ENCODE measurements at places on chromosomes 5 and 9. TPM values are rescaled to one million over a fixed set of nuclear protein-coding genes. Genes with fewer than 3 reads are reported as not detected.

The ECSCR gene
- total RNA-seq, result 4.6 TPM

The SLC36A3 gene
- total RNA-seq, result not detected

The LECT2 gene
- 6.0 TPM for total RNA-seq

The OBP2B gene
- not detected for total RNA-seq

The INSL6 gene
- not detected for total RNA-seq

The CARTPT gene
- total RNA-seq, result not detected

The CCL28 gene
- 1.00 TPM for total RNA-seq

GRCh38 chr5:122751293-122751782 is 23.5 kb upstream of the SNX2 start:
- no peak for DNase-seq

DNA sequence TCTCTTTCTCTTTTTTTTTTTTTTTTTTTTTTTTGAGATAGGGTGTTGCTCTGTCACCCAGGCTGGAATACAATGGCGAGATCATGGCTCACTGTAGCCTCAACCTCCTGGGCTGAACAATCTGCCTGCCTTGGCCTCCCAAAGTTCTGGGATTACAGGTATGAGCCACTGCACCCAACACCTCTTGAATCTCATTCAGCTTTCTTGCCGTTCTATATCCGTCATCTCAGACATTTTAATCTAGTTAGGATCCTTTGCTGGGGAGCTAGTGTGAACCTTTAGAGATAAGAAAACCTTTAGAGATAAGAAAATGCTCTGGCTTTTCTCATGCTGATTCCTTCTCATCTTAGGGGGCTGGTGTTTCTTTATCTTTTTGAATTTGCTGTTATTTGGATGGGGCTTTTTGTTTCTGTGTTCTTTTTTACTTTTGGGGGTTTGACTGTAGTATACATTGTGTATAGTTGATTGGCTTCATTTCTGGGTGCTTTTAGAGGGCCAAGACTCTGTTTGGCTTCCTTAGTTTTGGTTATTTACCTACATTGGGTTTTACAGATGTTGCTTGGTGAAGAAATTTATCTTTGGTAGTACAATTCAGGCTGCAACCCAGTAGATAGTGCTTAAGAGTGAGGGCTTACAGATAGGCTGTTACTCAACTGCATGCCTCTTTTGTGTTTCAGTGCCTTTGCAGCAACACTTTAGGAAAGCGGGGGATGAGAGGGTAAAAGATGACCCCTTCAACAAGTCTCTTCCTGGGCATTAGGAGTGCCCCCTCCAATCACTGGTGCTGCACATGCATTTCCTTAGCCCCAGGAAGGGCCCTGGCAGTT is 41.9 kb upstream of the SLC36A1 start:
- DNase-seq, result no peak

- DNase-seq, result no peak
Measured at GRCh38 chr5:89097103-89097502, 214.1 kb upstream of the MEF2C start.

- no peak for DNase-seq
Measured at GRCh38 chr5:133371371-133372155, 240.8 kb downstream of the FSTL4 start.

DNA sequence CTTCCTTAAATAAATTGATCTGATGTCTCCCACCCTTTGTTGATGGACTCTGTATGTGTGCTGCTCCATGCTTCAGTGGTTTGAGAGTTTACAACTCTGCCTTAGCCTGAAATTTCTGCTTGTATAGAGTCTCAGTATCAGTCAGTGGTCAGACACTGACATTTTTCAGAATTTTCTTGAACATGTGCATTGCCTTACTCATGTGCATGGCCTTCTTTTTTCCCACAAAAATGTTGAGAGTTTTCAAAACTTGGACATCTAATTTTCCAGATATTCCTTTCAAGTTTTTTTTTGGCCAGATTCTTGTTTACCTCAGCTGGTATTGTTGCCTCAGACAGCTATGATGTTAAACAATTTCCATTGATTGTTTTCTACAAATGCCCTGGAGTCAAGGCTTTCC is 427.1 kb upstream of the CHD1 start:
- DNase-seq, result no peak

- DNase-seq, result peak; percentile 91
Measured at GRCh38 chr9:69173891-69174615, at the start of gene TJP2. Gene TJP2 (plus strand): TSS chr9:69174277. CDS start chr9:69174373, 96 bp downstream.

GRCh38 chr9:4923580-4924544 is 61.2 kb upstream of the JAK2 start:
- no peak for DNase-seq

GRCh38 chr9:37432020-37432419 is 9.5 kb downstream of the GRHPR start:
- DNase-seq, result no peak

DNA sequence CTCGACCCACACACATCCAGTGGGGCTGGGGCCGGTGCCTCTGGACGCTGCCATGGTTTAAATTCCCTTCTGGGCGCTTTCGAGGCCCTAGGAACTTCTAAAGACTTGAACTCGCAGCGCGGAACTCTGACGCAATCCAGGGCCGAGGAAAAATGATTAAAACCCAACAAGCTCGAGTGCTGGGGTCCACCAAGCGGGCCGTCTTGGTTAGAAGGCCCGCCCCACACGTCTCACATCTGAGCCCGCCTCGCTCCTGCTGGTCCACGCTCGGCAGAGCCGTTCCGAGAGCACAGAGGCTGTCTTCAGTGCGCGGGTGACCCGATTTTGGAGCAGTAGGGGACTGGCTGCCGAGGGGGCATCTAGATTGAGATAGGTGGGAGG is 1.5 kb downstream of the CRHBP start:
- DNase-seq, result peak; percentile 24

DNA sequence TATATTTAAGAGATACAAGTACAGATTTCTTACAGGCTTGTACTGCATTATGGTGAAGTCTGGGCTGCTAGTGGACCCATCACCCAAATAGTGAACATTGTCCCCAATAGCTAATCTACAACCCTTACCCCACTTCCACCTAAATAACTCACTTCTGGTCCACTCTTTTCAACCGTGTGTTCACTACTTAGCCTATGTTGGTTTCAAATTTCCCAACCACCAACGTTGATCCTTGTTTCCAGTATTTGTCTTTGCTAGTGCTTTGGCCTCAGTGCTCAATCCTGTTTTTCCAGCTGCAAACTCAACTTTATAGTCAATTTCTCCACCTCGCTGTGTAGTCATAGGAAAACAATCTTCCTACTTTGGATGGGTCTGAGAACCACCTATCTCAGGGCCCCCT is 45.3 kb upstream of the TTC39B start:
- DNase-seq, result no peak

DNA sequence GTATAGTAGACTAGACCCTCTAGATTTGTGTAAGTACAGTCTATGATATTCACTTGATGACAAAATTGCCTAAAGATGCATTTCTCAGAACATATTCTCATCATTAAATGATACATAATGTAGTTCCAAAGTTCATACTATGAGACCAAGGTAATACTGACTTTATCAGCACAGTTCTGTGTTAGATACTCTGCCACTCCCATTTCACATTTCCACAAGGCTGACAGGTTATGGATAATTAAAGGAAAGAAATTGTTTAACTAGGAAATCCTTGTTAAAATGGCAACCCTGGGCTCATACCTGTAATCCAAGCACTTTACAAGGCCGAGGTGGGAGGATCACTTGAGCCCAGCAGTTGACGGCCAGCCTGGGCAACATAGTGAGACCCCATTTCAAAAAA is 33.6 kb downstream of the TYRP1 start:
- no peak for DNase-seq

- DNase-seq, result no peak
Measured at GRCh38 chr9:224026-224425, 9.4 kb downstream of the DOCK8 start.
